ENCODE measurements at places on chromosomes 5 and 9. TPM values are rescaled to one million over a fixed set of nuclear protein-coding genes. Genes with fewer than 3 reads are reported as not detected.

DNA sequence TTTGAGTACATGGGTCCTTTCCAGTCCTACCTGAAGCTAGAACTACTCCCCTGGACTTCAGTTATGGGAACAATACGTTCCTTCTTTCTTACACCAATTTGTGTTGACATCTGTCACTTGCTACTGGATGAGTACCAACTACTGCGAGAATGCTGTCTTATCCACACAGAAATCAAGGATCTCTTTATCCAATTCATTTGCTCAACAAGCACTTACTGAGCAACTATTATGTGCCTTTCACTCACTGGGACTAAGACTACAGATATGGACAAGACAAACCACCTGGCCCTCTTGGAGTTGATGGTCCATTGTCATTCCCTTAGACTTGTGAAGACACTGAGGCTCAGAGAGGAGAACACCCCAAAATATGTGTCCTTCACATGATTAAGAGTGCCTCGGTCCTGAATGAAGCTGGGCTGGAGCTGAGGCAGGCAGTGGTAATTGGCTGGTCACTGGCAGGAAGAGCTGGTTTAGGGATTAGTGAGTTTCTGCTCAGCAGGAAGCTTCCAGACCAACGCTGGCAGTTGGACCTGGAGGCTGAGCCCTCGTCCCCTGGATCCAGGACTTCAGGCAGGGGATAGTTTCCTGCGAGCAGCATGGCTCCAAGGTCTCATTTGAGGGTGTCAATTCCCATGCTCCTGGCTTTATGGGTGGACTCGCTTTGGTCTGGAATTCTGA is 8.4 kb upstream of the ARSI start:
- DNase-seq = no peak

GRCh38 chr9:118609355-118610044 is 759.7 kb downstream of the BRINP1 start:
- DNase-seq = no peak

DNA sequence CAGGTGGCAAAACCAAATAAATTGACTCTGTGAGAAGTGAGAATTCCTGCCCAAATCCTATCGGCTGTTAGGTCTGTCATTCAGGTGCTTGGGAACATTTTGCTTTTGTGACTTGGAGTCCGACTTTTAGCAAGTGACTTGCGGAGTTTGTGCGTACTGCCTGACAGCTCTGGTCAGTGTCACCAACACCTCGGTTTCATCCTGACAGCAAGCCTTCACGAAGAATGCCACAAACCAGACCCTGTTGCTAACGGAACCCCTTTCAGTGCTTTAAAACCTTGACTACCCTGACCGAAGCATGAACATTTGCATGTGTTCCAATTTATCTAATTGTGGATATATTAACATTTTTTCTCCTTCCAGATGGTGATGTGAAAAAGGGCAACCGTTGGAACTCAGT is 26.5 kb downstream of the LIX1 start:
- DNase-seq = no peak

SNX30 gene
- polyA plus RNA-seq = 29.0 TPM

ADAMTS6 gene
- 10.3 TPM for polyA plus RNA-seq

CARD9 gene
- 1.4 TPM for polyA plus RNA-seq

FAM151B gene
- polyA plus RNA-seq = 3.0 TPM

Measured in left lung (tissue), 14 donors.